Central memory CD8-positive, alpha-beta T cell (primary cell): ENCODE measurements at places on chromosomes 1 and 21.

DNA sequence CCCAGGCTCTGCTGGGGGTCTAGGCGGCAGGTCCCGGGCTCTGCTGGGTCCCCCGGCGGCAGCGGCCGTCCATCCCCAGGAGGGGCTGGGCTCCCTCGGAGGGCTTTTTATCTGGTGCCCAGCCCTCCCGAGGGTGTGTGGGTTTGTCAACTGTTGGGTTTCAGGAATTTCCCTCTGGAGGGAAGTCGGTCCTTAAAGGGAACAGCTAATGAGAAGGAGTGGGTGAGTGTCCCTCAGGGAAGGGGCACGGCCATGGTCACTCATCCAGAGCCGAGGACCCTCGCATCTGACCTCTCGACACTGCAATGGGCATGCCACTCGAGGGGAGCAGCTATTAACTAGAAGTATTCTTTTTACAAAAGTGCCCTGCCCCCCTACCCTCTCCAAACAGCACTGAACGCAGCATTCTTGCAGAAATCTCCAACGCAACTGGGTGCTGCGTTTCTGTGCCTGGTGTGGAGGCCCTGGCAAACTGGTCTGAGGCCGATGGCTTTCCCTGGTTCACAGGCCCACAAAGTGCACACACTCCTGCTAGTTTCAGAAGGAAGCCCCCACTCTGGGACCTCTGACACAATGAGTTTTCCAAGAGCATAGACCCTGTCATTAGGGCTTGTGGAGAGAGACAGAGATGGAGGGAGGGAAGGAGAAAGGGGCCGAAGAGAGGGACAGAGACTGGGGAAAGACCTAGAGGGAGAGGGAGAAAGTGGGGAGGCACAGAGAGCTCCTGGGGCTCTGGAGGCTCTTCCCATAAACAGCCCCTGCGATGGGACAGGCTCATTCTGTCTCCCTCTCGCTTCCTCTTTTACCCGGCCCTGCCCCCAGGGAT is 1.0 kb upstream of the TSPEAR start:
- DNase-seq = no peak

GRCh38 chr1:22286491-22286890 is 143.6 kb upstream of the WNT4 start:
- no peak for DNase-seq

DNA sequence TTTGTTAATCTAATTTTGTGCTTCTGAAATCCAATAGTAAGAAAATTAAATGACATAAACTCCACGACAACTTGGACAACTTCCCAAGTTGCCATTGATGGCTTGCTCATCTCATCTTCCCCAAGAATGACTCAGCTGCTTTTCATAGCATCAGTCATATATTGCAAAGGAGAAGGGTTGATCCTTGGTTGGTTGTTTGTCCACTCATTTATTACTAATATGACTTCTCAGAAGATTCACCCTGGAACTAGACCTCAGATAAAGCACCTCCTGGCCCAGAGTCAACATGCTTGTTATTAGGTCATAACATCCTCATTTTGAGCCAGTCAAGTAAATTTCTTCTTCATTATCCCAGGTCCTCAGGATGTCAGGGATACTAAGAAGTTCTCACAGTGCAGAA is 2.3 kb upstream of the LCE3D start:
- no peak for DNase-seq

- DNase-seq = no peak
These were observed 1.1 kb downstream of the S100A11 start for GRCh38 chr1:152035539-152036266.

DNA sequence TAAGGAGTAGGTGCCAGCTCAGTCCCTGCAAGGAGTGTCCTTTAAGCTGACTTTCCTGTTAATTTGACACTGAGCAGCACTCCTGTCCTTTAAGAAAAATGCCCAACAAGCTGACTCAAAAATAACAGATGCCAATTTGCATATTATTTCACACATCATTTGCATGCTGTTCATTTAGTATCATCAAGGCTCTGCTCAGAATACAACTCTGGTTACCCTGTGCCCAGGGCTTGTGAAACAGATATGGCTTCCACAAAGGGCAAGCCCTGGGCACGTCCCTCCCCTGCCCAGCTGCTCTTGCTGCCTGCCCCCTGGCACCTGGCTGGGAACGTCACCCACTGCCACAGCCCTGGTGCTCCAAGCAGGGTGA is 10.3 kb downstream of the KCNN3 start:
- no peak for DNase-seq

DNA sequence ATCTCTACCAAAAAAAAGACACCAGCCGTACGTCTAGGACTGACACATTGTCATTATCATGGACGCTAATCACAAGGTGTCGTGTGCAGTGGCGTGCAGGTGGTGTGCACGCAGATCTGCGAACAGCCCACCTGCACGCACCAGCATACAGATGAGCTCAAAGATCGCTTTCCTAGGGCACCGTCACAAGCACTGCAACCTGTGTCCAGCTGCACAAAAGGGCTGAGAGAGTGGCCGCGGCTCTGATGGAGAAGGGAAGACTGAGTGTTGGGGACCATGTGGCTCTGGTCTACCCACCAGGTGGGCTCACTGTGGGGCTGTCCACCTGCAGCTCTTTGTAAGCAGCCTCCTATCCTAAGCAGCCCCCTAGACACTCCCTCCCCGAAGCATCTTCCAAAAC is 50.9 kb downstream of the S100B start:
- DNase-seq = no peak

GRCh38 chr1:240310226-240310925 is 218.7 kb downstream of the FMN2 start:
- DNase-seq = no peak

GRCh38 chr1:200558866-200559459 is 61.6 kb downstream of the KIF14 start:
- DNase-seq = no peak

DNA sequence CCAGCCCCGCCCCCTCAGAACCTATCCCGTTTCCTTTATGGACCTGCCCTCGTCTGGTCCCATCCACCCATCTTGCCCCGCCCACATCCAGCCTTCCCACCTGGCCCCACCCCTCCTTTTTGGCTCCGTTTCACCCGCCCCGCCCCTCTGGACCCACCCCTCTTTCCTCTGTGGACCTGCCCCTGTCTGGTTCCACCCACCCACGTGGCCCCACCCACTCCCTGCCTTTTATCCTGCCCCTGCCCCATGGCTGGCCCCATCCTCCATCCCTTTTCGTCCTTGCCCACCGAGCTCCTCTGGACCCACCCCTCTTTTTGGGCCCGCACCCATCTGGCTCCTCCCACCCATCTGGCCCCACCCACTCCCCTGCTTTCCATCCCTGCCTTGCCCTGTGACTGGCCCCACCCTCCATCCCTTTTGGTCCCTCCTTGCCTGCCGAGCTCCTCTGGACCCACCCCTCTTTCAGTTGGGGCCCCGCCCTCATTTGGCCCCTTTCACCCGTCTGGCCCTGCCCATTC is 177.3 kb downstream of the CAMTA1 start:
- DNase-seq = no peak

GRCh38 chr1:210746024-210746731 is 387.8 kb downstream of the KCNH1 start:
- no peak for DNase-seq
